ENCODE measurements at places on chromosomes 12 and 14.

- no peak for DNase-seq
These were observed 9.7 kb downstream of the SLCO1C1 start for GRCh38 chr12:20704860-20705259.

DNA sequence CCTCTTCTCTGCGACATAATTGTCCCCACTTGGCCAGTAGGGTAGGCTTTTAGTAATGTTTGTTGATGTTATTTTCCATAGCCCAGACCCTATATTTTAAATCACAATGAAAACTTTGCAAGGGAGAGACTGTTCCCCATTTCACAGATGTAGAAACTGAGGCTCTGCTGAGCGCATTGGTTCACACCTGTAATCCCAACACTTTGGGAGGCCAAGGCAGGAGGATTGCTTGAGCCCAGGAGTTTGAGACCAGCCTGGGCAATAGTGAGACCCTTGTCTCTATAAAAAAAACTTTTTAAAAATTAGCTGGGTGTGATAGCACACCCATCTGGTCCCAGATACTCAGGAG lies 114.8 kb downstream of the DIP2B start:
- no peak for DNase-seq

- no peak for DNase-seq
These were observed 133.1 kb downstream of the DAAM1 start for GRCh38 chr14:59321626-59321949.

DNA sequence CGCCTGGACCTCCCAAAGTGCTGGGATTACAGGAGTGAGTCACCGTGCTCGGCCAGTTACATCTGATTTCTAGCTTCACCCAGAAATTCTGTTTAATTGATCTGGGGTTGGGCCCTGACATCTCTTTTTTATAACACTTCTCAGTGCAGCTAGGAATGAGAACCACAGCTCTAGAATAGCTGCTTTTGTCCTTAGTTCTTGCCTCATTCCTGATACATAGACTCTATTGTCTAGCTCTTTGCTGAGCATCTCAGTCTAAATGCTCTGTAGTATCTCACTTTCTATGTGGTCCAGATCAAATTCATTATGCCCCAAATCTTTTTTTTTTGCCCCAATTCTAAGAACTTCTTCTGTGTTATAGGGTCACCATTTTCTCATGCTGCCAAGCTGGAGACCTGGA lies 29.9 kb upstream of the FUT8 start:
- no peak for DNase-seq

Data from activated CD4-positive, alpha-beta T cell treated with anti-CD3 and anti-CD28 coated beads, Interleukin-2, amount 50 U/mL, for 1 hour (primary cell).